ENCODE measurements at places on chromosomes 4 and X.

GRCh38 chr4:156169011-156169410 lies 215.3 kb upstream of the CTSO start:
- no peak for DNase-seq

DNA sequence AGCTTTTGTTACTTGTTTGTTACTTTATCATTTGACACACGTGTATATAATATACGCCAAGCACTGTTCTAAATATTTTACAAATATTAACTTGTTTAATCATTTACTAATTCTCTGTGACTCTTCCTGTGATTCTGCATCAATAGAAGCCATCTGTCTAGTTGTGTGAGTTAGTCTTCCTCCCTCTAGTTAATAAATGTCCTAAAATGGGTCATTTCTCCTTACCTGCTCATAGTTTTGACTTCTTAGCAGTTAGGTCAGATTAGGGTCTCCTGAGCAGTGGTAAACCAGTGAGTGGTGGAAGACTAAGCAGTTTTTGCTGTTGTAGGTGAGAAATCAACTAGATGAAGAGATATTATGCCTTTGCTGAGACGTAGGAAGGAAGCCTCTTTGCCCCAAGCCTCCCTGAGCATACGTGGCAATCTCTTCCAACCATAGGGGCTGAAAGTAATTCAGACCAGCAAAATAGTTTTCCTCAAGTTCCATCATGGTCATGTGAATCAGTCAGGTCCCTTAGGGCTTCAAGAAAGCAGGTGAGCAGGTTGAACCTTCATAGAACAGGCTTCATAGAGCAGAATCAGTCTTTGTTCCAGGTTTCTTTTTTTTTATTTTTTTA lies 38.7 kb upstream of the THOC2 start:
- DNase-seq = no peak

- DNase-seq = no peak
Observed at GRCh38 chrX:50081282-50081889, 119.4 kb downstream of the AKAP4 start.

DNA sequence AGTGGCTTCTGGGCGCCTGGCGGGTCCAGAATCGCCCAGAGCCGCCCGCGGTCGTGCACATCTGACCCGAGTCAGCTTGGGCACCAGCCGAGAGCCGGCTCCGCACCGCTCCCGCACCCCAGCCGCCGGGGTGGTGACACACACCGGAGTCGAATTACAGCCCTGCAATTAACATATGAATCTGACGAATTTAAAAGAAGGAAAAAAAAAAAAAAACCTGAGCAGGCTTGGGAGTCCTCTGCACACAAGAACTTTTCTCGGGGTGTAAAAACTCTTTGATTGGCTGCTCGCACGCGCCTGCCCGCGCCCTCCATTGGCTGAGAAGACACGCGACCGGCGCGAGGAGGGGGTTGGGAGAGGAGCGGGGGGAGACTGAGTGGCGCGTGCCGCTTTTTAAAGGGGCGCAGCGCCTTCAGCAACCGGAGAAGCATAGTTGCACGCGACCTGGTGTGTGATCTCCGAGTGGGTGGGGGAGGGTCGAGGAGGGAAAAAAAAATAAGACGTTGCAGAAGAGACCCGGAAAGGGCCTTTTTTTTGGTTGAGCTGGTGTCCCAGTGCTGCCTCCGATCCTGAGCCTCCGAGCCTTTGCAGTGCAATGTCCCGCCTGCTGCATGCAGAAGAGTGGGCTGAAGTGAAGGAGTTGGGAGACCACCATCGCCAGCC lies at the start of gene ATOH1:
ATOH1 (plus strand) TSS at position 422 of the 663 bp plus-strand sequence; CDS start at position 596, 174 bp downstream.
- DNase-seq = no peak

DNA sequence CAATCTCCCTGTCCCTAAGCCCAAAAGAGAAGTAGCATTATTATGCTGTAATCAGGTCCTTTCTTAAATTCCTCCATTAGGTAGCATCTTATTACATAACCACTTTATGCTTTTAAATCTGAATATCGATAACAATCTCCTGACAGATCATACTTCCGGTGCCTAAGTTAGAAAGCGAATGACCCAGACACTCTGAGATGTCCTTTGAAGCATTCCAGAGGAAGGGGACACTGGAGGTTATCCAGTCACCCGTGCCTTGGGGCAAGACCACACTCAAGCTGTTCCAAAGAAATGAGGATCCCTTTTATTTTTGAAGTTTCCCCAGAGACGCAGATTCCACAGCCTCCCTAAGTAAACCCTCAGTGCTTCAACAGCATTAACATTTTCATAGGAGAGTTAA lies 125.7 kb downstream of the PALLD start:
- DNase-seq = no peak

- DNase-seq = no peak
Observed at GRCh38 chr4:96164814-96165351, 325.0 kb downstream of the PDHA2 start.

GRCh38 chr4:79964020-79964399 lies 109.0 kb downstream of the ANTXR2 start:
- DNase-seq = no peak

- DNase-seq = no peak
Observed at GRCh38 chrX:11380187-11380844, 87.1 kb downstream of the AMELX start.

GRCh38 chrX:11080741-11081305 lies 30.3 kb upstream of the HCCS start:
- no peak for DNase-seq

GRCh38 chr4:100083289-100083688 lies 107.0 kb downstream of the DDIT4L start:
- DNase-seq = no peak
